Dermis microvascular lymphatic vessel endothelial cell (primary cell): ENCODE measurements at places on chromosomes 13 and 19. TPM values are rescaled to one million over a fixed set of nuclear protein-coding genes. Genes with fewer than 3 reads are reported as not detected.

The ATCAY gene
- under 0.01 TPM in 1 of 2 replicates, not detected in the other for total RNA-seq

The SBK3 gene
- total RNA-seq, result 0.13 and 0.26 TPM in 2 replicates

- DNase-seq, result no peak
Measured at GRCh38 chr19:43692877-43693276, 22.9 kb upstream of the PLAUR start.

DNA sequence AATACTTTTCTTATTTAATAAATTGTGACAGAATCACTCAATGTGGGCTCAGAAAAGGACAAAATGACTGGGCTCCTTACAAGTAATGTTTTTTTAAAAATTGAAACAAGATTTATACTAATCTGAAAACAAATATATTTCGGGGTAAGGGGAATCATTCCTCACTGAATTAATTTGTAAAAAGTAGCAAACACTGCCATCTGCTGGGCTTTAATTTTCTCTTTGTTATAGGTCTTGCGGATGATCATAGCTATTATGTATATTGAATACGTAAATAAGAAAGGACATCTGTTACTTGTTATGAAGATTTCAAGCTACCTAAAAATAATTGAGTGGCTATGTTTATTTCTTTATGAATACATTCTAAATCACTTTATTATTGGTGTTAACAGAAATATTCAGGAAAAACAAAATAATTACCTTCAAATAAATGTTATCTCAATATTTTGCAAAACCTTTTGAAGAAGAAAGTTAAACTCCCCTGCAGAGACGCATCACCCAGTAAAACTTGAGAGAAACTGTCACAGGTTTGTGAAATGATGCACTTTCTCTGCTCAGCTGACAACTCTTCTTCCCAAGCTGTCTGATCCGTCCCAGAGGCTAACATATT is 17.8 kb upstream of the ENOX1 start:
- DNase-seq, result peak; percentile 74

The ZNF582 gene
- 1.3 and 2.4 TPM in 2 replicates for total RNA-seq

DNA sequence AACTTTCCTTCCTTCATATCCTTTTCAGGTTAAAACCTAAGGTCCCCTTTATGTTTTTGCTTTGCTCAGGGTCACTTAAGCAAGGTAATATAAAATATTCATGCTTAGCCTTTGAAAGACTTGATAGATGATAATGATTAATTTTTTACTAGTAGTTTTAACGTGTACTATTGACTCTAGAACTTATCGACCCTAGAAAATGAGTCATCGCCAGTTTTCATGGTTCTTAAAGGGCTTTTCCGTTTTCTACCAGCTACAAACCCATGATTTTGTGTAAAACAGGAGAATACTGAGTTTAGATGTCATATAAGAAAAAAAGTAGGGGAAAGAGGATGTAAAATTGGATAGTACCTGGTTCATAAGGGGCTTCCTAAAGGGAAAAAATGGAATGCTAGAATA is 75.7 kb downstream of the DHRS12 start:
- no peak for DNase-seq

The CPB2 gene
- under 0.01 TPM in 1 of 2 replicates, not detected in the other for total RNA-seq

The SLITRK5 gene
- total RNA-seq, result not detected in 2 replicates

DNA sequence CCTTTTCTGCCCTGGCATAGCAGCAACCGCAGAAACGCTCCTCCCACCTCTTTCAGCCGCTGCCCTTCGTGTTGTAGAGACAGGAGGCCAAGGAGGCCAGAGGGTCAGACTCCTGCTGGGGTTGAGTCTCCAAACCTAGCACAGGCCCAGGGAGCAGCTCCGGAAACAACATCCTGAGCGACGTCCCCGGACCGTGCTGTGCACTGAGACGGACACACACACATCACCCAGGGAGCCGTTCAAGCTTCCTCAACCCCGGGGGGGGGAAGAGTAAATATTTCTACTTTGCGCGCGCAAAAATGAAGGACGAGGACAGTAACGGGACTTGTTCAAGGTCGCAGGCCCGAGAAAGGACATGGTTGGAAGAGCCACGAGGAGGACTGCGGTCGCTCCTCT is 657 bp downstream of the ZNF550 start:
- DNase-seq, result no peak
